ENCODE measurements at places on chromosomes 3 and 15. TPM values are rescaled to one million over a fixed set of nuclear protein-coding genes. Genes with fewer than 3 reads are reported as not detected.

DNA sequence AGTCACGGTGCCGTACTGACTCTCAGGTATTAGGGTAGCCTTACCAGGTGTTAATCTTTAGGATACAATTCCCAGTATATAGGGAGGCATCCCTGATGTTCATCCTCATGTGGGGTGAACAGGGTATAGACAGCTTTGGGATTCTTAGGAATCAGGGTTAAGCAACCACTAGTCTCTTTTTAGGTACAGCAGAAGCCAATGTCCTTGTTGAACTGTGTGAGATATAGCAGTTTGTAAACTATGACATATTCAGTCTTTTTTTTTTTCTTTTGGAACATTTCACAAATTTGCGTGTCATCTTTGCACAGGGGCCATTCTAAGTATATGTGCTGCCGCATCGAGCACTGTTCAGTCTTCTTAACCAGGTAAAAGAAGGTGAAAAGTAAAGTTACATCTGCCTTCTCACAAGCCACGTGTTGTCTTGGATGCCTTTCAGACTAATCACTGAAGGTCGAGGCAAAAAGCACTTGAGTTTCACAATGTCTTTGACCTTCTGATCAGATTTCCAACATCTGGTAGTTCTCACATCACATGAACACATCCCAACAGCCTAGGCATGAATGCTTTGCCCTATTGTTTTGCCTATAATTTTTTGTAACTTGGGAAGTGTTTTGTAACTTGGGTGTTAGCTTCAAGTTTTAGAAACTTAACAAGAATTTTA, 17.2 kb downstream of the TSEN2 start:
- DNase-seq: no peak

- no peak for DNase-seq
Measured at GRCh38 chr3:61857297-61857696, 295.9 kb downstream of the PTPRG start.

- DNase-seq: no peak
Measured at GRCh38 chr3:114175204-114175987, 3.5 kb downstream of the DRD3 start.

DNA sequence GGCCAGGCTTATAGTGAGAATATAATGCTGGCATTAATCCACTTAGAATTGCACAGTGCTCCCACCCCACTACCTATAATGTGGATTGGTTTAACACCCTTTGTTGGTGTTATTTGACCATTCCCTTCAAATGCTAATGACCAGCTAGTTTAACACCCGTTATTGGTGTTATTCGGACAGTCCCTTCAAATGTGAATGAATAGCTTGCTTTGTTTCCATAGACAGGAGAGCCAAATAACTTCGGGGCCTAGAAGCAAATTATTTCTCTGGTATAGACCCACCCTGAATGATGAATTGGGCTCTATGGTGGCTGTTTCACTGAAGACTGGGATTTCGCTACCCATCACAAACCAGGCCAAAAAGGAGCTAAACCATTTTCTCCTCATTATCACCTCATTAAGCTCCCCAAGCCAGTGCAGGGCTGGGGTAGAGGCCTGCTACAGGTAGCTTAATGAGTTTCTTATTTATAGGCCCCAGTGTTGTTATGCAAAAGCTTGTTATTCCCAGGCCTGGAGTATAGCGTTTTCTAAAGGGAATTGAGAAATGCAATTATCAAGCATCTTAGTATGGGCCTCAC, 494.1 kb upstream of the DPH6 start:
- DNase-seq: no peak

DNA sequence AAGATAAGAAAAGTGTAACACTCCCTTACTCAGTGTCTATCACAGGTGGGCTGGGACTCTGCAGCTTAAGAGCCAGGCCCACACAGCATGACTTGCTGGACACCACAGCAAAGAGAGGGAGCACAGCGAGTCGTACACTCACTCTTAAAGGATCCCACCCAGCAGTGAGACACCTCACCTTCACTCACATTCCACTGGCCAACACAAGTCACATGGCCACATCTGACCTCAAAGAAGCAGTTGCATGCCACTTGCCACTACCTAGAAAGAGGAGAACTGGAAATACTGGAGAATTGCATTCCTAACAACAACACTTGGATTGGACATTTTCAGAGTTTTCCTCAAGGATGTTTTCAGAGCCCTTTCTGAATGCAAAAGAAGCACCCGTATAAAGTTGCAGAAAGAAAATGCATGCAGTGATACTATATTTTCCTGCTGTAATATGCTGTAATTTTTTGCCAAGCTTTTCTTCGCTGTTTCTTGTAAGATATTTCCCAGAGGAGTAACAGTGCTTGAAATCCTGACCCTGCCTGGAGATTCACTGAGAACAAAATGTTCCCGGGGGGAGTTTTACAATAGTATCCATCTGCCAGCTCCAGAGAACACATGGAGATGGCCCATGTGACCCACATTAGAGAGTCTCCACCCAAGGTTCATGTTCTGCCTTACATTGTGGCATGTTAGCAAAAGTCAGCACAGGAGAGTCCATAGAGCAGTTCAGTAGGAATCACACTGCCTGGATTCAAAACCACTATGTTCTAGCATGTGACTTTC, 42.2 kb downstream of the TRIM42 start:
- no peak for DNase-seq

DNA sequence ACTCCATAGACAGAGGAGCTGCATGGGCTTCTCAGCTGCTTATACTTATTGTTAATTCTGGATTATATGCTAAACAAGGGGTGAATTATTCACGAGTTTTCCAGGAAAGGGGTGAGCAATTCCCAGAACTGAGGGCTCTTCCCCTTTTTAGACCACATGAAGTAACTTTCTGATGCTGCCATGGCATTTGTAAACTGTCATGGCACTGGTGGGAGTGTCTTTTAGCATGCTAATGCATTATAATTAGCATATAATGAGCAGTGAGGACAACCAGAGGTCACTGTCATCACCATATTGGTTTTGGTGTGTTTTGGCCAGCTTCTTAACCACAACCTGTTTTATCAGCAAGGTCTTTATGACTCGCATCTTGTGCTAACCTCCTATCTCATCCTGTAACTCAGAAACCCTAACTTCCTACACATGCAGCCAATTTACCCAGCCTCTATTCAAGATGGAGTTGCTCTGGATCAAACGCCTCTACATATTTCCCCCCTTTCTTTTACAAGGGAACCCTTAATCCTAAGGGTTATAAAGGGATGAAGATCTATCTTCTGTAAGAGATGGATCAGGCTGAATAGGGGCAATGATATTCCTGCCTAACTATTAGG, 12.1 kb upstream of the DMXL2 start:
- DNase-seq: peak; percentile 32

GRCh38 chr15:60583946-60584345, 105.0 kb upstream of the ICE2 start:
- DNase-seq: no peak

- DNase-seq: no peak
Measured at GRCh38 chr3:56059731-56060130, 408.5 kb downstream of the ERC2 start.

GRCh38 chr3:109927726-109928125, 590.4 kb upstream of the DPPA4 start:
- DNase-seq: no peak

DNA sequence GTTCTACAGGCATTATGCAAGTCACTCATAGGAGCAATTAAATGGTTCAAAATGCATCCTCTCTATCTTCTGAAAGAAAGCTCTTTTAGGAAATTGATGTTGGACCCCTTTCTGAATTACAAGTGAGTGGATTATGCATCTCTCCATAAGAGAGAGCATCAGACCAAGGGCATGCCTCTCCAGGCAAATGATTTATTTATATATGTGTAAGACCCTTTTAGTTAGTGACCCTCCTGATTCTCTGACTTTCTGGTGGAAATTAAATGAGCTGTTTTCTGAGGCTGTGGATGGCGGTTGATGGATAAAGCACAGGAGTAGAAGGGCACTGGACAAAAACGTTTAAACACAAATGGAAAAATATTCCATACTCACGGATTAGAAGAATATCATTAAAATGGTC, 62.6 kb downstream of the CADPS start:
- no peak for DNase-seq

The HIGD2B gene
- total RNA-seq: not detected

The RARB gene
- 7.1 TPM for total RNA-seq

The ARF4 gene
- total RNA-seq: 216 TPM

The LRRIQ4 gene
- total RNA-seq: not detected

The TNFSF10 gene
- 30.8 TPM for total RNA-seq

The GOLGA8A gene
- total RNA-seq: 19.6 TPM

The RYR3 gene
- total RNA-seq: 0.74 TPM
